ENCODE measurements at places on chromosomes 4 and X.

- DNase-seq = no peak
These were observed 2497.3 kb downstream of the ARAP2 start for GRCh38 chr4:33746979-33747378.

- DNase-seq = no peak
These were observed 833.9 kb upstream of the PRKX start for GRCh38 chrX:4547213-4547836.

DNA sequence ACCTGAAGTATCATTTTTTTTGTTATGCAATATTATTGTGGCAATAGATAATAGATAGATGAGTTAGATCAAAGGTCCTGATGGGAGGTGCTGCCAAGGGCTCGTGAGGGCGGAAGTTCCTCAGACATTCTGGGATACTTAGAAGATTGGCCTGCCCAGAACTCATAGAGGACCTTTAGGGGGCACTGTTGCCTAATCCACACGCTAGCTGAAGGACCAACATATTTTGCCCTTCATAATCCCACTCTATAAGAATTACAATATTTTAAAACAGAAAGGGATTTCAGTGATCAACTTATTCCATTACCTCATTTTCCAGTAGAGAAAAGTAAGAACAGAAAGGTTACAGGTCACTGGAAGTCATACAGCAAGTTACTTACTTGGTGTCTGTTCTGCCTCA, 22.9 kb upstream of the COX7B2 start:
- no peak for DNase-seq

- DNase-seq = no peak
These were observed 4.3 kb upstream of the PLAC8 start for GRCh38 chr4:83118869-83119268.

DNA sequence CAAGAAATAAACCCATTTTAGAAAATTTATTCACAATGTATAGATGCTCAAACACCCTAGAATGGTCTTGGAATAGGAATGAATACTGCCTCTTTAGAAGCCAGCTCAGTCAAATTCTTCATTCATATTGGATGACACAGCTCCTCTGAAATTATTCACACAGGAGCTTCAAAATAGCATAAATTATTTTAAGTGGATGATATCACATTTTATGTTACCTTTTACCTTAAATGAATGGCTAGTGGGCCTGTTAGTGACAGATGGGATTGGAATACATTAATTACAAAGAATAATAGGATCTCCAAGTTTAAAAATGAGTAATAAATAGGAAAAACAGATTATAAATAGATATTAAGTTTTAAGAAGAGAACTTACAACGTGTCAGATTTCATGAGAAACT, 184.4 kb downstream of the GABRB1 start:
- DNase-seq = no peak

- DNase-seq = no peak
These were observed 826 bp upstream of the SCML1 start for GRCh38 chrX:17736478-17736855.

Measured in stimulated activated CD8-positive, alpha-beta memory T cell treated with anti-CD3 and anti-CD28 coated beads, Interleukin-4, amount 100 ng/mL, for 1 hour (primary cell).